ENCODE measurements at places on chromosomes 7 and 10.
A peak's percentile ranks its signal among the peaks of the same experiment; 100 is the strongest.

DNA sequence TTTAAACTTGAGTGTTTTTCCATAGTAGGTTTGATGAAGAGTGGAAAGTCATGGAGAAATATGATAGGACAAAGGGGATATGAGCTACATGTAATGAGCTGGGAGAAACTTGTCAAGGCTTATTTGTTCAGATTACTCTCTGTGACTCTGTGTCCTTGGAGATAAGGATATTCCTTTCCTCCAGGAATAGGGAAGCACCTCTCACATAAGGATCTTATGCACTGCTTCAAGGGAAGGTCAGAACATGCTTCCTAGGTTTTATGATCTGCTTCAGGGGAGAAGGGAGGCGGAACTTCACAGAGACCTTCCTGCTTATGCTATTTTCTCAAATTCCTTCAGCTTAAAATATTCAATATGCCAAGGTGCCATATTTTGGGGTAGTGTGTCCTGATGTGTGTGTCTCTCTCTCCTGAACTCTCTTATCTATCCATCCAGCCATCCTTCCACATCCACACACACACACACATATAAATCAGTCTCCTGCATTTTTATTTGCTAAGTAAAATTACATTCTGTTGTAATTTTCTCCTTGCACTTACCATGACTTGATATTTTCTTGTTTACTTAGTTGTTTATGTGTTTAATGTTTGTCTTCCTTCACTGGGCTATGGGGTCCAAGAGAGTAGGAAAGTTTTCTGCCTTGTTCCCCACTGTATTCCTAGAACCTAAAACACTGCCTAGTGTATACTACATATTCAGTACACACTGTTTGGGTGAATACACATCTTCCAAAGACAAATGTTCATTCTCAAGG, 26.4 kb downstream of the ARL4A start:
- DNase-seq, result no peak

DNA sequence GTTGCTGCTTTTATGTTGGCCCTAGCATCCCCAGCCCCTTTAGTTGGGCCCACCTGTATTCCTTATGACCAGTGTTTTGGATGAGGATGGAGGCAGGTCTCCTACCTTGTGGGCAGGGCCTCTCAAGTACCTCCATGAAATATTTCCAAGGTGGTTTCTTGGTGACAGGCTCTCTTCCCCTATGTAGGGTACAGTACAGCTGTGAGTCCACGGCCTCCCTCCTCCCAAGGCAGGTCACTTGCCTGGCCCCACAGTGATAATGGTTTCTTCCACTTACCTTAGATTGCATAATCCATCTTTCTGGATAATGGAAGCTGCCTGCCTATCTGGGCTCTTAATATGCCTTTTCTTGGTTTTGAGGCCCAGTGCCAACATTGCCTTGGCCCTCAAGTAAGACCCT, 110.4 kb downstream of the NT5C2 start:
- DNase-seq, result no peak

GRCh38 chr7:155357573-155358041, 59.9 kb downstream of the INSIG1 start:
- DNase-seq, result no peak

DNA sequence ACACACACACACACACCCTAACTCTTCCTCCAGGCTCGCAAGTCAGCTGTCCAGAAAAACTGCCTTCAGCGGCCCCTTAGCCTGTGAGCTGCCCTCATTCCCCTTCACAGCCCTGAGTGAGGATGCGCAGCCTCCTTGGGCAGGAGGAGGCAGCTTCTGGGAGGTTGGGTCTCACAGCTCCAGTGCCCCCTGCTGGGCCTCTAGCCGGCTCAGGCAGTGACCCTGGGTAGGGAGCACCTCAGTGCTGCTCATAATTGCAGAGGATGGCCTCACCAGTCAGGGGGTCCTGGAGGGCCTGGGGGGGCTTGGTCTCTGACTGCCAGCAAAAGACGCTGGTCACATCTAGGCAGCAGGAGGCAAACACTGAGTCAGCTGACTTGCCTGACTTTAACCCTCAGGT, 43.7 kb downstream of the ZNF273 start:
- DNase-seq, result no peak

DNA sequence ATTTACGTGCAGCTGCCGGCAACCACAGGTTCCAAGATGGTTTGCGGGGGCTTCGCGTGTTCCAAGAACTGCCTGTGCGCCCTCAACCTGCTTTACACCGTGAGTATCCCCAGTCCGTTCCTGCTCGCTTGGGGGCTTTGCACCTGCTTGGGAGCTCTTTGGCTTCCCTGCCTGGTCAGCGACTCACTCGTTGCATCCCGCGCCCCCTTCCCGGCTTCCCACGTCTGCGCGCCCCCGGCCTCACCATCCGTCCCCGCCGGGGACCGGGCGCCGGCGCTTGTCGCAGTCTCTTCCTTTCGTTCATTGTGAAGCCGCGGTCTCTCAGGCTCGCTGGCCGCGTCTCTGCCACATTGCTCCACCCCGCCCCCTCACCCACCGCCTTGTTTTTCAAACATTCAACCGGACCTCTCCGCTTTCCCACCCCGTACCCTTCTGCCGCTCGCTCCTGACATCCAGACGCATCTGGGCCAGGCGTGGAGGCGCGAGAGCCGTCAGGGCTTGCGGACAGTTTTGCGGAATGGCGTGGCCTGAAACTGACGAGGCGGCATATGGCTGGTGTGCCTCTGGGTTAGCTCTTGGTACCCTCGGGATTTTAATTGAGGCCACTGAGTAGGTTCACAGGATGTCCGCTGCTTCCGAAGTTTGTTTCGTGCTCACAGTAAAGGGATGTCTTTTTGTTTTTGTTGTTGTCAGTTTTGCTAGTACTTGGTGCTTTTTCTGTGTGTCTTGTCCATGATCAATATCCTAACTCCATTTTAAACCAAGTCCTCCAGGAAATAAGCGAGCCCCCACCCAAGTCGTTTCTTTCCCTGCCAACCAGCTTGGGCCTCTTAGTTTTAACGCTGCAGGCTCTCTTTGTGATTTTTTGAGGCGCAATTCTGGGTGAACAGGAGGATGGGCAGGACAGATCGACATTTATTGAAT, 639 bp downstream of the TSPAN13 start:
- peak; percentile 52 for DNase-seq

- no peak for DNase-seq
Observed at GRCh38 chr10:74529205-74529604, 297.2 kb upstream of the KAT6B start.

- DNase-seq, result no peak
Observed at GRCh38 chr7:139758388-139758787, 19.4 kb downstream of the HIPK2 start.

DNA sequence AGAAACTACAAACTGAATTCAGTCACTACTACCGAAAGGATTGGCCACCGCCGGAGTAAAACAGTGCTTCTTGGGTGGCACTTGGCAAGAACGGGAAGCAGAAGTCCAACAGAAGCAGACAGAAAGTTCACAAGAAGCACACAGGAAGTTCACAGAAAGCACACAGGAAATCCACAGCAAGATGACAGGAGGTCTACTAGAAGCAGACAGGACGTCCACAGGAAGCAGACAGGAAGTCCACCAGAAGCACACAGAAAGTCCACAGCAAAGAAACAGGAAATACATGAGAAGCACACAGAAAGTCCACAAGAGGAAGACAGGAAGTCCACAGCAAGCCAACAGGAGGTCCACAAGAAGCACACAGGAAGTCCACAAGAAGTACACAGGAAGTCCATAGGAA, 399.2 kb upstream of the AUTS2 start:
- no peak for DNase-seq

DNA sequence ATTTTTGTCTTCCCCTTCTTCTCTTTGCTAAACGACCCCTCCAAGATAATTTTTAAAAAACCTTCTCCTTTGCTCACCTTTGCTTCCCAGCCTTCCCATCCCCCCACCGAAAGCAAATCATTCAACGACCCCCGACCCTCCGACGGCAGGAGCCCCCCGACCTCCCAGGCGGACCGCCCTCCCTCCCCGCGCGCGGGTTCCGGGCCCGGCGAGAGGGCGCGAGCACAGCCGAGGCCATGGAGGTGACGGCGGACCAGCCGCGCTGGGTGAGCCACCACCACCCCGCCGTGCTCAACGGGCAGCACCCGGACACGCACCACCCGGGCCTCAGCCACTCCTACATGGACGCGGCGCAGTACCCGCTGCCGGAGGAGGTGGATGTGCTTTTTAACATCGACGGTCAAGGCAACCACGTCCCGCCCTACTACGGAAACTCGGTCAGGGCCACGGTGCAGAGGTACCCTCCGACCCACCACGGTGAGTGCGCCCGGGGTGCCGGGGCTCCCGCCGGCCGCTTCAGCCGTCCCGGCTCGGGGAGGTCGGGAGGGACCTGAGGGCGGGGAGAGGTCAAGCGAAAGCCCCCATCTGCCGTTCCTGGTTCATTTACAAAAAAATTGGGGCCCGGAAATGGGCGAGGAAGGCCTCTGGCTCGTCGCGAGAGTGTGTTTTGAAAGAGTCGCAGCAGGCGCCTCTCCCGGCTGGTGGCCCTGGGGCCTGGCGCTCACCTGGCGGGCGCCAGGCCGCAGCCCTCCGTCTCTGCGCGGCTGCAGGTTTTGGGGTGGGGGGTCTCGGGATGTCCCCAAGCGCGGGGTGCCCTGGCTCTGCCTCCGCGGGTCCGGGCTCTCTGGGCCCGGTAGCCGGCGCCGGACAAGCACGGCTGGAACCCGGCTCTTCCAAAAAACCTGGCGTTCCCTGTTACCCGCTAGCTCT, 1.2 kb downstream of the GATA3 start:
- no peak for DNase-seq

GRCh38 chr10:70682920-70683600, 10.8 kb downstream of the ADAMTS14 start:
- DNase-seq, result no peak

DNA sequence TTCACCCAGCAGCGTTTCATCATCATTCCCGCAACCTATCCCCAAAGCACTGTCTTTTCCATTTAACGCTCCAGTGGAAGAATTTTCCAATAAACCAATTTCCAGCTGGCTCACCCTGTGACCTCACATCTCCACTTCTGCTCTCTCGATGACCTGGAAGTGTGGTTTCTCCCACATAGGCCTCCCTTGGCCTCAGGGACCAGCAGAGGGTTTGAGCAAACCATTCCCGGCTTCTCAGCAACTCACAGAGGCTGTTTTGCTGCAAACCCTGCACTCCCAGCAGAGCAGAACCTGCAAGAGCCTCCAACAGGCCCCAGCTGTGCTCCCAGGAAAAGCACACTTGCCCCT, 523.0 kb upstream of the FOXK1 start:
- no peak for DNase-seq

DNA sequence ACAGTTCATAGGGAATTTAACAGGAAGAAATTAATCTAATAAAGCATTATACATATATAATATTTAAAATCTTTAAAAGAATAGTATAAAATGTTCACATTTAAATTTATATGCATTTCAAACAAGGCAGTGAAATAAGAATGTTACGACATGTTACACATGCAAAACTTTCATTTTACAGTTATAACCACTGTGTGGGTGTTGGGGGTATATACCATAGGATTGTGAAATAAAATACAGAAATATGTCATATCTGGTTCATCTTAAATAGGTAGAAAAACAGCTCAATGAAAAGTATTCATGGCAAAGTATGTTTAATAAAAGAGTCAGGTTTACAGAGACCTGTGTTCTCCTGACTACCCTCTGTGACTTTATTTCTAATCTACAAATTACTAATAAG, 45.6 kb downstream of the CHCHD3 start:
- DNase-seq, result no peak

DNA sequence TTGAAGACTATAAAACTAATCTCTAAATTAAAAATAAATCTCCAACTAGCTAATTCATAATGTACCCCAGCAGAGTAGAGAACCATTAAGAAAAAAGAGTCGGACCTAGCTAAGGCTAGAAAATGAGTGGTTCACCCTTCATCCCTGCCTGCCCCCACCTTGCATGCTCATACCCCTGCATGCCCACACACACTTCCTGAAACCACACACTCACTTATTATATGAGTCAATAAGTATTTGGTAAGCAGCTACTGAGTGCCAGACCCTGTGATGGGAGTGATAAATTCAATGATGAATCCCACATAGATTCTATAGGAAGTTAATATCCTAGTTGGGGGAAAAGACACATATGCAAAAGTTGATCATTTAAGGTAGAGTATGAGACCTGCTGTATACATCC, 152.9 kb upstream of the INHBA start:
- no peak for DNase-seq

- DNase-seq, result peak; percentile 97
Observed at GRCh38 chr7:130154501-130155317, 50.5 kb downstream of the TMEM209 start.

DNA sequence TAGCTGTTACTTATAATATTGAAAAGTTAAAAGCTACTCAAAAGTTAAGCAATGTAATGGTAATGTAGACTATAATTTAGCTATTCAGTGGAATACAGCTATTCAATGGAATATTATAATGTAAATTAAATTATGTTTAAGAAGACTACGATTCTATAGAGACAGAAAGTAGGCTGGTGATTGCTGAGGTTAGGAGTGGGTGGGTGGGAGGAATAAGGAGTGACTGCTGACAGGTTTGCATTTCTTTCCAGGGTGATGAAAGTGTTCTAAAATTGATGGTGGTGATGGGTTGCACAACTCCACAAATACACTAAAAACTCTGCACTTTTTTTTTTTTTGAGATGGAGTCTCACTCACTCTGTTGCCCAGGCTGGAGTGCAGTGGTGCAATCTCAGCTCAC, 21.4 kb downstream of the DENND2A start:
- DNase-seq, result no peak

Data from NCI-H446 (cell line).